LoVo (cell line): ENCODE measurements at places on chromosomes 7 and 10.

- no peak for DNase-seq
Observed at GRCh38 chr10:67776371-67776770, 61.6 kb downstream of the DNAJC12 start.

DNA sequence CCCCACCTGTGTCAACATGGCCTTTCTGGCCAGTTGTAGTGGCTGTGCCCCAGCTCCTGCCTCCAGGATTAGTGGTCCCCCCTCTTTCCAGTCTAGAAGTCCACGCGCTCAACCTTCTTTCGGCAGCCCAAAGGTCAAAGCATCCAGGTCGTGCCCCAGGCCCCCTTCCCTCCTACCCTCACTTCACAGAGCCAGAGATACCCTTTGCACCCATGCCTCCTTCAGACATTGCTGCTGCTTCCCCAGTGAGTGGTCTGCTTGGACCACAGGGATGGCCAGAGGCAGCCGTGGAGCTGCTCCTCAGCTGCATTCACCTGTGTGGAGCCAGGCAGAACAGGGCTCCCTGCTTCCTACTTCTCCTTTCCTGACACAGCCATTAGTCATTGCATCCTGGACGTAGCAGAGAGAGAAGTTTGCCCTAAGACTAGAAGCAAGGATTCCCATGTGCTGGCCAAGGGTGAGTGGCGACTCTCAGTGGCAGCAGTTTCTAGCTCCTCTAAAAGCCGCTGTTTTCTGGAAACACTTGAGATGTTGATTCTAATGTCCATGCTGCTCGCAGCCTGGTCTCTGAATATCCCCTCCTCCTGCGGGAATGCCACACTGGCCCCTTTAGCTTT lies 243.1 kb upstream of the SHH start:
- DNase-seq, result no peak

- DNase-seq, result peak; percentile 69
Observed at GRCh38 chr7:22356701-22357310, at the start of gene RAPGEF5. TSS of gene RAPGEF5 (minus strand) at chr7:22357154. CDS start at chr7:22357060, 94 bp downstream.

- DNase-seq, result no peak
Observed at GRCh38 chr10:70319183-70319582, 35.4 kb upstream of the NPFFR1 start.

GRCh38 chr10:34908481-34908880 lies 93.4 kb upstream of the PARD3 start:
- no peak for DNase-seq

GRCh38 chr10:5071411-5072198 lies 22.6 kb upstream of the AKR1C3 start:
- peak; percentile 91 for DNase-seq

GRCh38 chr7:805261-805660 lies 27.0 kb upstream of the SUN1 start:
- DNase-seq, result peak; percentile 80
